ENCODE measurements at places on chromosomes 1 and 21. TPM values are rescaled to one million over a fixed set of nuclear protein-coding genes. Genes with fewer than 3 reads are reported as not detected.

- H3K4me1 ChIP-seq = no peaks in the 10 kb centered on the region
- peaks cover 7% of the 10 kb centered on the region for H3K36me3 ChIP-seq
- H3K27me3 ChIP-seq = peaks cover 8% of the 10 kb centered on the region
- DNase-seq = no peak
- no peak overlapping the region for H3K4me3 ChIP-seq
These were observed 8.8 kb upstream of the REN start for GRCh38 chr1:204174958-204175357.

DNA sequence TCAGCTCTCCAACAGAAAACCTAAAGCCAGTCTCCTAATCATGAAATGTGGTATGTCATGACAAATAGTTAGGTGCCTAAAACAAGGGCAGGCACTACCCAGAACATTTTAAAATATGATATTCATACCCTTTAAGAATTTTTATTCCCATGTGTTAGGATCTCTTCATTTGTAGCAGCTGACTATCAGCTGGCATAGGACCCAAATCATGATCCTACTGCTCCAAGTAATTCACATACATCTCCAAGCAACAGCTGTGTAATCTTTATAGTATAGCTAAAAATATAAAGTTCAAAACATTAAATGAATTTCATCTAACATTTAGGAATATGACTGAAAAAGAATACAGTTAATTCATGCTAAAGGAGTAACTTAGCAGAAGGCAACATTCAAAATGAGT, 57.5 kb downstream of the ENAH start:
- peaks cover 6% of the 10 kb centered on the region for H3K27me3 ChIP-seq
- H3K27ac ChIP-seq = no peak overlapping the region
- no peak overlapping the region for H3K4me3 ChIP-seq
- no peak for DNase-seq

GRCh38 chr1:29417147-29417858, 181.0 kb downstream of the PTPRU start:
- H3K36me3 ChIP-seq = no peaks in the 10 kb centered on the region
- no peak overlapping the region for H3K27ac ChIP-seq
- DNase-seq = no peak
- H3K4me1 ChIP-seq = no peaks in the 10 kb centered on the region
- H3K27me3 ChIP-seq = peaks cover 16% of the 10 kb centered on the region
- no peak overlapping the region for H3K4me3 ChIP-seq

GRCh38 chr1:162420120-162420519, 8.2 kb upstream of the SH2D1B start:
- H3K27me3 ChIP-seq = peaks cover 18% of the 10 kb centered on the region
- H3K4me1 ChIP-seq = no peaks in the 10 kb centered on the region
- DNase-seq = no peak
- no peak overlapping the region for H3K4me3 ChIP-seq
- H3K36me3 ChIP-seq = no peaks in the 10 kb centered on the region

DNA sequence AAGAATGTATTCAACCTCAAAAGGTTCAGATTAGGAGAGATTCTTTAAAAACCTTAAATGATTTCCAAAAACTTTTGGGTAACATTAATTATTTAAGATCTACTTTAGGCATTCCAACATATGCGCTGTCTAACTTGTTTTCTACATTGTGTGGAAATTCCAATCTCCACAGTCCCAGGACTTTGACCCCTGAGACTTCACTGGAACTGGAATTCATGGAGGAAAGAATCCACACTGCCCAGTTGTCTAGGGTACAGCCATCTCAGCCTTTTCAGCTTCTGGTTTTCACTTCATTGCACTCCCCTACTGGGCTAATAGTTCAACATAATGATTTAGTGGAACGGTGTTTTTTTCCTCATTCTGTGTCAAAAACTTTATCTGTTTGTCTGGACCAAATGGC, 161.5 kb downstream of the IER5 start:
- no peak overlapping the region for H3K27ac ChIP-seq
- H3K4me1 ChIP-seq = no peaks in the 10 kb centered on the region
- no peak for DNase-seq
- H3K27me3 ChIP-seq = no peaks in the 10 kb centered on the region
- H3K4me3 ChIP-seq = no peak overlapping the region
- H3K36me3 ChIP-seq = no peaks in the 10 kb centered on the region

GRCh38 chr1:203274603-203275381, 30.5 kb upstream of the BTG2 start:
- no peak overlapping the region for H3K4me3 ChIP-seq
- H3K27me3 ChIP-seq = no peaks in the 10 kb centered on the region
- no peak for DNase-seq
- no peaks in the 10 kb centered on the region for H3K36me3 ChIP-seq
- H3K4me1 ChIP-seq = peaks cover 73% of the 10 kb centered on the region
- peak overlapping the region; percentile 72 for H3K27ac ChIP-seq

DNA sequence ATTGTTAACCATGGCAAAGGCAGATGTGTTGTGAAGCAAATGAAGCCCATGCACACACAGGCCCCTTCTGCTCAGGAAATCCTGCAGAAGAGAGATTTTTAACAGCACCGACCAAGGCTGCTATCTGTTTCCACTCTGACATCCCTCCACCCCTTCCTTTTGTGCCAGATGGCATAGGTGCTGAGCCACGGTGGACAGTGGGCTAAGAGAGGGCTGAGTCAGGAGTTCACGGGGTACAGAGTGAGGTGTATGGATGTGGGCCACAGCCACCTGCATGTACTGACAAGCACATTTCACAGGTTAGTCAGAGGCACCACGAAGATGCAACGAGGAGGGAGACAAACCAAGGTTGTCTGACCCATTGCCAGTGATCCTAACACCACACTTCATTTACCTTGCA, 9.5 kb downstream of the RSPH1 start:
- no peak overlapping the region for H3K27ac ChIP-seq
- no peaks in the 10 kb centered on the region for H3K36me3 ChIP-seq
- no peaks in the 10 kb centered on the region for H3K4me1 ChIP-seq
- no peak overlapping the region for H3K4me3 ChIP-seq
- peaks cover 21% of the 10 kb centered on the region for H3K27me3 ChIP-seq

DNA sequence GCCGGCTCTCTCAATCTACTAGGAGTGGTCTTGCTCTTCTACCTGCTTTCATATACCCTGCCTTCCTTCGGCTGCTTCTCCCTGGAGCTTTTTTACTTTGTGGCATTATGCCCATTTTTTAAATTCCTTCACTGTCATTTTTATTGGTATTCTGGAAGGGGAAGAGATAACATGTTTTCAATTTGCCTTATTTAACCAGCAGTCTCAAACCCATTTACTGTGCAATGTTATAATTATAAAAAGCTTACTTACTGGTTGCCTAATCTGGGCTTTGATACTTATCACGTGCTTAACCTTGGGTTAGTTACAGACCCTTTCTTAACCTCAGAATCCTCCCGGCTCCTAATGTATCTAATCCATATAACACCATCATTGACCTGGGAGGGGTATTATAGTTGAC, 128.1 kb downstream of the SIPA1L2 start:
- H3K4me3 ChIP-seq = no peak overlapping the region
- H3K27ac ChIP-seq = no peak overlapping the region
- H3K27me3 ChIP-seq = no peaks in the 10 kb centered on the region
- DNase-seq = no peak

GRCh38 chr1:109959974-109960744, 24.4 kb upstream of the AHCYL1 start:
- H3K36me3 ChIP-seq = no peaks in the 10 kb centered on the region
- H3K4me3 ChIP-seq = no peak overlapping the region
- H3K4me1 ChIP-seq = no peaks in the 10 kb centered on the region
- DNase-seq = no peak
- H3K27me3 ChIP-seq = peaks cover 1% of the 10 kb centered on the region

GRCh38 chr21:35850029-35850428, 210.3 kb downstream of the SETD4 start:
- H3K4me1 ChIP-seq = no peaks in the 10 kb centered on the region
- H3K27ac ChIP-seq = no peak overlapping the region
- H3K36me3 ChIP-seq = no peaks in the 10 kb centered on the region
- peaks cover 9% of the 10 kb centered on the region for H3K27me3 ChIP-seq

GRCh38 chr1:18727956-18728355, 97.3 kb downstream of the PAX7 start:
- H3K27ac ChIP-seq = no peak overlapping the region
- peaks cover 35% of the 10 kb centered on the region for H3K27me3 ChIP-seq
- H3K36me3 ChIP-seq = no peaks in the 10 kb centered on the region
- no peak for DNase-seq
- H3K4me3 ChIP-seq = no peak overlapping the region

DNA sequence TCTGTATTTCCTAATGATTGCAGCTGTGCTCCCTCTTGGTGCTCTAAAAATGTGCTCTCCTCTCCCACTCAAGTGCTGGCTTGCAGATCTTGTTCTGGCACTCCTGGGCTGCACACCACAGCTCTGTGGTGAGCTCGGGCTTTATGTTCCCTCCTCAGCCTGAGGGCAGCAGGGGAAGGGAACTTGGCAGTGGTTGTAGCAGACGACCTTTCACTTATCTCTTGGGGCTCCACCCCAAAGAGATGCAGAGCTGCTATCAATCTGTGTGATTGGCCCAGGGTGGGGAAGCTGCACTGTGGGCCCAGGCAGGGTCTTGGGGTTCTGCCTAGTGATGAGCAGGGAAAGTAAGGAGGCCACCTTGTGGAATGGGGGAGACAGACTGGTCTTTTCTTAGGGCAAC, 143.5 kb upstream of the GORAB start:
- DNase-seq = no peak
- H3K27ac ChIP-seq = no peak overlapping the region
- no peak overlapping the region for H3K4me3 ChIP-seq
- H3K27me3 ChIP-seq = peaks cover 3% of the 10 kb centered on the region
- H3K36me3 ChIP-seq = no peaks in the 10 kb centered on the region

GRCh38 chr1:80891871-80892270, 908.9 kb upstream of the ADGRL2 start:
- DNase-seq = no peak
- H3K4me3 ChIP-seq = no peak overlapping the region
- H3K36me3 ChIP-seq = no peaks in the 10 kb centered on the region
- H3K27me3 ChIP-seq = no peaks in the 10 kb centered on the region
- no peak overlapping the region for H3K27ac ChIP-seq

GRCh38 chr1:238982736-238983135, 403.6 kb upstream of the CHRM3 start:
- no peak overlapping the region for H3K4me3 ChIP-seq
- no peaks in the 10 kb centered on the region for H3K27me3 ChIP-seq
- H3K4me1 ChIP-seq = no peaks in the 10 kb centered on the region

DNA sequence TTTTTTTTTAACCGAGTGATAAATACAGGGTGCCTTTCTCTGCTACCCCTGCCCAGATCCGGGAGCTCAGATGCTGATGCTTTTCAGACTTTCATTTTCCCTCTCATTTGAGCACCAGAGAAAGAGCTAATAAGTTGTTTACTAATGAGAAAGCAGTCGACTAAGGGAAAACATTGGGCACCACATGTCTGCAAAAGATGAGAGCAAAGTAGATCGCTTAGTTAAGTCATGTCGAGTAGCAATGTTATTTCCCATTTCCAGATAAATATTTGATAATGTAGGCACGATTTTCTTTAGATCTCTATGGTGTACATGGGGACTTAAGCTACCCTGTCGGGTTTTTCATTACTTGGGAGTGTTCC, 1.2 kb downstream of the PKN2 start:
- H3K4me1 ChIP-seq = peaks cover 27% of the 10 kb centered on the region
- H3K27ac ChIP-seq = peak overlapping the region; percentile 95
- no peaks in the 10 kb centered on the region for H3K27me3 ChIP-seq
- peaks cover 7% of the 10 kb centered on the region for H3K36me3 ChIP-seq

DNA sequence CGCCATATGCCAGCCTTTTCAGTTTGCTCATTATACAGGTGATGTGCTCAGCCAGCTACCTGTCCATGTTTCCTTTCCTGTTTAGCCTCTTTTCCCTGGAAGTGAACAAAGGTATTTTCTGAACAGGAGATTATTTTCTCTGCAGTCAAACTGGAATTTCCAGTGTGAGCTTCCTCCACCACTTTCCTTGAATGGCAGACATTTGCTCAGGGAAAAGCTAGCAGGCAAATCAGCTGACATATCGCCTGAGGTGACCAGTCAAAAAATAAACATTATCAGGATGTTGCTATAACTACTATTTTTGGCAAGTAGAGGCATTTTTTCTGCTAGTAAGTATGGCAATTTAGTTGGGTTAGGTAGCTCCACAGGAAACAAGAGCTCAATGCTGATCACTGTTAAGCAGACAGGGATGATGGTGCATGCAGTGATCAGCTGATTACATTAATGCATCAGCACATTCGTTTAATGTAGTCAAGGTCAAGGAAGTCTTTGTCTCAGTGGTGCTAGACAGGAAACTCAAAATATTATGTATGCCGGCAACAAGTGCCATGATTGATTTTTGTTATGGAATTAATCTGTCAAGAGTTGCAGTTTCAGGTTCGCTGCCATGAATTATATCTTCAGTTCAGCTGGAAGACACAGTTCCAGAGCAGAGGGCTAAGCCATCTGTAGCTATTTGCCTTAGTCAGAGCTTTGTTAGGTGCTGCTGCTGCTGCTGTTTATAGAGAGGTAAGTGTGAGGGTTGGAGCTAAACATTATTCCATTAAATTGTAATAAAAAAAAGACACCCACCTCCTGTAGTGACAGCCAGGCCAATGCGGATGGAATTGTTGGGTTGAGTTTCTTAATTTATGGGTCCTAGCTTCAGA, 179.7 kb upstream of the ST6GALNAC5 start:
- no peaks in the 10 kb centered on the region for H3K4me1 ChIP-seq
- no peak overlapping the region for H3K4me3 ChIP-seq
- no peaks in the 10 kb centered on the region for H3K36me3 ChIP-seq
- H3K27ac ChIP-seq = no peak overlapping the region
- no peak for DNase-seq
- peaks cover 2% of the 10 kb centered on the region for H3K27me3 ChIP-seq

DNA sequence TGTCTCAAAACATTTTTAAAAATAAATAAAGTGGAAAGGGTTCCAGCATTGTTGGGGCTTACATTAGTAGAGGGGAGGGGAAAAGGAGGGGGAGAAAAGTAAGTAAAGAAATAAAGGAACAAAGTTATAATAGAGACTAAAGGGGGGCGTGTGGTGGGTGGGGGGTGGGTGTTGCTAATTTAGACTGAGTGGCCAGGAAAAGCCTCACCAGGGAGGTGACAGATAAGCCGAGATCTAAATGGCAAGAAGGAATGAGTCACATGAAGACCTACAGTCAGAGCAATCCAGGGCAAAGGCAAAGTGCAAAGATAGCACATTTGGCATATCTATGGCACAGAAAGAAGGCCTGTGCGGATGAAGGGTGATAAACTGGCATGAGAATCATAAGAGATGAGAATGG, 7.5 kb downstream of the MPL start:
- H3K4me3 ChIP-seq = no peak overlapping the region
- H3K27ac ChIP-seq = no peak overlapping the region
- no peaks in the 10 kb centered on the region for H3K27me3 ChIP-seq

- H3K4me1 ChIP-seq = peaks cover 59% of the 10 kb centered on the region
- peak; percentile 14 for DNase-seq
- no peak overlapping the region for H3K4me3 ChIP-seq
- peaks cover 44% of the 10 kb centered on the region for H3K36me3 ChIP-seq
- H3K27ac ChIP-seq = peak overlapping the region; percentile 83
These were observed 11.2 kb downstream of the PUM1 start for GRCh38 chr1:31054349-31054748.

The GLIS1 gene
- not detected for total RNA-seq

The FOXO6 gene
- 0.19 TPM for total RNA-seq

The RCSD1 gene
- 61.7 TPM for total RNA-seq

The VHLL gene
- not detected for total RNA-seq

The HTR6 gene
- total RNA-seq = 0.17 TPM

The SPATA45 gene
- not detected for total RNA-seq

The MARK1 gene
- not detected for total RNA-seq

The CLCA4 gene
- total RNA-seq = not detected

The RAD54L gene
- total RNA-seq = 65.0 TPM

All from activated CD4-positive, alpha-beta memory T cell treated with anti-CD3 and anti-CD28 coated beads for 36 hours (primary cell).